ENCODE measurements at places on chromosomes 7 and 10.

GRCh38 chr7:76073335-76073990, 25.6 kb downstream of the MDH2 start:
- no peak for DNase-seq

GRCh38 chr10:58157076-58157766, 110.5 kb downstream of the IPMK start:
- no peak for DNase-seq

GRCh38 chr10:54665095-54665494, 135.9 kb downstream of the PCDH15 start:
- DNase-seq = no peak

GRCh38 chr7:26477381-26477990, 185.8 kb downstream of the SNX10 start:
- DNase-seq = no peak

DNA sequence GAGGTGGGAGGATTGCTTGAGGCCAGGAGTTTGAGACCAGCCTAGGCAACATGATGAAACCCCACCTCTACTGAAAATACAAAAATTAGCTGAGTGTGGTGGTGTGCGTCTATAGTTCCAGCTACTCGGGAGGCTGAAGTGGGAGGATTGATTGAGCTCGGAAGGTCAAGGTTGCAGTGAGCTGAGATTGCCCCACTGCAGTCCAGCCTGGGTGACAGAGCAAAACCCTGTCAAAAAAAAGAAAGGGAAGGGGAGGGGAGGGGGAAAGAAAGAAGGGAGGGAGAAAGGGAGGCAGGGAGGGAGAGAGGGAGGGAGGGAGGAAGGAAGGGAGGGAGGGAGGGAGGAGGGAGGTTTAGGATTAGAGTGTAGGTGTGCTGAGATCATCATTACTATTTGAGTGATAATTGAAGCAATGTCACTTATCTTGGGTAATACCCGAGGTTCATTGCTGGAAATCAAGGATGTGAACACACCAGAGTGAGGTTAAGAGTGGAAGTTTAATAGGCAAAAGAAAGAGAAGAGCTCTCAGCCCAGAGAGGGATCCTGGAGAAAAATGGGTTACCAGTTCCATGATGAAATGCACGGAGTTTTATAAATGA, 27.6 kb downstream of the VCL start:
- no peak for DNase-seq

DNA sequence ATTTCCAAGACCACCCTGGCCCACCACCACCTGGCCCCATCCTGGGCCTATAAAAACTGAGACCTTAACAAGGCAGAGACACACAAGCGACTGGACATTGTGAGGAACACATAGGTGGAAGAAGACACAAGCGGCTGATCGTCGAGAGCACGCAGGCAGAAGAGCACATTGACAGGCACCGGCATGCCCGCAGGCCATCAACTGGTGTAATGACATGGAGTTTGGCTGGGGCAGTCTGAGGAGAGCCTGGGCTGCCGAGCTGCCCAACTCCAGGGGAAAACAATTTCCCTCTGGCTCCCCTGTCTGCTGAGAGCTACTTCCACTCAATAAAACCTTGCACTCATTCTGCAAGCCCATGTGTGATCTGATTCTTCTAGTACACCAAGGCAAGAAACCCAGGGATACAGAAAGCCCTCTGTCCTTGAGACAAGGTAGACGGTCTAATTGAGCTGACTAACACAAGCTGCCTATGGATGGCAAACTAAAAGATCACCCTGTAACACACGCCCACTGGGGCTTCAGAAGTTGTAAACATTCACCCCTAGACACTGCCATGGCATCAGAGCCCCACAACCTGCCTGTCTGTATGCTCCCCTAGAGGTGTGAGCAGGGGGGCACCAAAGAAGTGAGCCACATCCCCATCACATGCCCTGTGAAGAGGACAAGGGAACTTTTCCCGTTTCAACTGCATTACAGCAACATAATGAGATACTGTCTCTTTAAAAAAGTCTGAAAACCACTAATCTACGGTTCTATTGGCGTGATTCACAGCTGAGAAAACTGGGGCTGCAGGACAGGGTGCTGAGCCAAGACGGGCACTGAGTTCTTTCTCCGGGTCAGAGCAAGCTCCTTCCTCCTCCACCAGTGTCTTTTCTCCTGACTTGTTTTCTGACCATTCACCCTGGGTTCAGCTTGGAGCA, 18.5 kb upstream of the TNS3 start:
- DNase-seq = no peak

GRCh38 chr7:30682212-30683083, at the start of gene CRHR2:
CRHR2 (minus strand) TSS chr7:30682456; CDS start chr7:30682280, 176 bp downstream.
- DNase-seq = no peak

DNA sequence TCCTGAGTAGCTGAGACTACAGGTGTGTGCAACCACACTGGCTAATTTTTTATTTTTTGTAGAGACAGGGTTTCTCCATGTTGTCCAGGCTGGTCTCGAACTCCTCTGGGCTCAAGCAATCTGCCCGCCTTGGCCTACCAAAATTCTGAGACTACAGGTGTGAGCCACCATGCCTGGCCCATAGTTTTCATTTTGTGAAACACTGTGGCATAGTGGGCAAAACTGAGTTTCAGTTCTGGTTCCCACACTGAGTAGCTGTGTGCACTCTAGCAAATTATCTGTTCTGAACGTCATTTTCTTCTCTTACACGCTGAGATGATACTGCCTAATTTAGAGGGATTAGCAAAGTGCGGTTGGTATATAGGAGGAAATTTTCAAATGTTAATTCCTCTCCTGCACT, 13.5 kb downstream of the ATP5MK start:
- no peak for DNase-seq

DNA sequence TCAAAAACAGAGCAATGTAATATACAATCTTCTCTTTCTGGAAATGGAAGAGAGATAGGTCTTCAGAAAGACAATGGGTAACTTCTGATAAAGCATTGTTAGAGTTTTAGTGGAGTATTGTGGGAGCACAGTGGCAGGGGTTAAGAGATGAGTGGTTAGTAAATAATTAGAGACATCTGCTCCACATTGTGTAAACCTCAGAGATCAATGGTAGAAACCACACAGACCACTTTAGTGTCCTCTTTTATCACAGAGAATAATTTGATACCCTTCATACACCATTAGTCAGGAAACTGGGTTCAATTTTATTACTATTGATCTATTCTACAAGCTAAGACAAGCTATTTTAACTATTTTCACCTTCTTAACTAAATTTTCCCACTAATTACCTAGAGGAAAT, 35.9 kb upstream of the MAGI2 start:
- DNase-seq = no peak

DNA sequence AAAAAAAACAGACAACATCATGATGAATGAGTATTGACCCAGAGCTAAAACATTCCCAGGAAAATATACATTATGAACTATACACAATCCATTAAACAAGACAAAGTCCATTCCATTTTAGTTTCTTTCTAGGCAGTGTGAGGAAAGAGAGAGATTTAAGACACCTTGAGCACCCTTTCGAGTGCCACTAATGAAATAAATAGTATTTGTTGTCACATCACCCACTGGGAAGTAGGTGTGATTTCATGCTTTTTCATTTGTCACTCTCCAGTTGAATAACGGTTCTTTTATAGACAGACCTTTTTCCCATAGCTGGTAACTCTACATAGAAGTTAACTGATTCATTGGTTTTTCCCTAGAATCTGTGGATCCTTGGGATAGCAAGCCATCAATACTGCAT, 29.9 kb upstream of the SEMA3A start:
- no peak for DNase-seq

DNA sequence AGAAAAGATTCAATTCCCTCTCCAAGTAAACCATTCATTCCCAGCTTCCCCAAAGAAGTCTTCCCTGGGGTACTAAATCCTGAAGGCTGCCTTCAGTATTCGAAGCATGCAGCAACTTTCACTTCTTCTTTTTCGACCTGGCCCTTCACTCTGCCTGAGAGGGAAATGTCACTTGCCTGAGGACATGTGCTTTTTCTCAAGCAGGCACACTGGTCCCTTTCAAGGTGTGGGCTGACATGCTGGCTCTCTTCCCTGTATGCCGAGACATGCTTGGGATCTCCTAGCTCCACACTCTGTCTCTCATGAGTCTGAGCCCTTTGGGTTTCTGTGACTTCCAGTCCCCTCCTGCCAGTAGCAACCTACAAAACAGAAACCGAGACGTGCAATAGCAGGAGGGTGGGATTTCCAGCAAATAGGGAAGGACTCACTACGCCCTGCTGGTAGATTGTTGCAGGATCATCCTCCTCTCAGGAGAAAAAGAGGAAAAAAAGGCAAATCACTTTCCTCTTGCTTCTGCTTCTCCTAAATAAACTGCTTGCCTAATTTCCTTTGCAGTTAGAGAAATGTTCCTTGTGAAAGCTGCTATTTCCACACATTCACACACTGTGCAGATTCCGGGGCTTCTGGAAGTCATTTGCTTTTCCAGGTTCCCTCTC, 33.5 kb downstream of the FIGNL1 start:
- peak; percentile 89 for DNase-seq

GRCh38 chr7:141577043-141577839, 26.0 kb downstream of the AGK start:
- no peak for DNase-seq

DNA sequence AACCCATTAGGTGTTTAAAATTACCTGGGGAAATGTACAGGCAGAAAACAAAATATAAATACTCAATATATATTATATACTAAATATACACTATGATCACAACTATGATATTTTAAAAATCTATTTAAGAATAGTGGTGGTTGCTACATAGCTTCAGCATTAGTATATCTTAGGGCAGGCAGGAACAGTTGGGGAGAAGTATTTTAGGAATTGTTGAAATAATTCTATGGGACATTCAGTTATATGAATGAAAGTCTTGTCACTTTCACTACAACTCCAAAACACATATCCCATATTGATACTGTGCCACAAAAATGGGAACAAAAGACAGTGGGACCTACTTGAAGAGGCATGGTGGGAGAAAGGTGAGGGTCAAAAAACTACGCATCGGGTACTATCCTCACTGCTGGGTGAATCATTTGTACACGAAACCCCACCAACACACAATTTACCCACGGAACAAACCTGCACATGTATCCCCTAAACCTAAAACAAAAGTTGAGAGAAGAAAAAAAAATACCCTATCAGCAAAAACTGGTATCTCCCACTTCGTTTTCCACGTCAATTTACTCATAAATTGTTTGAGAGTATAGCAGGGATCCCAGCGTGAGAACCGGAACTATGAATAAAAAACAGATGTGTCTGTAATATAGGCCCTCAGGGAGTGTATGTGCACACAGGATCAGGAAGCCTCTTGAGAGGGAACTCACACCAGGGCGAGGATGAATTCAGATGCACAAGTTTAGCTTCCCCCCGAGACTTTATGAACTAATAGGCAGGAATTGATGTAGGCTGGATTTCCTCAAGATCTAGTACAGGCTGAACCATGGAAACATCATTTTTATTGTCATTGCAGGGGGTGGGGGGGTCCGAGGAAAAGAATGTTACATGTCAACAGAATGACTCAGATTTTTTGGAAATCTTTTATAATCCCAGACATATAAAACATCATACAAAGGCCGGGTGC, 16.2 kb downstream of the SLC16A12 start:
- no peak for DNase-seq

GRCh38 chr7:49333180-49333881, 409.0 kb downstream of the CDC14C start:
- peak; percentile 55 for DNase-seq

DNA sequence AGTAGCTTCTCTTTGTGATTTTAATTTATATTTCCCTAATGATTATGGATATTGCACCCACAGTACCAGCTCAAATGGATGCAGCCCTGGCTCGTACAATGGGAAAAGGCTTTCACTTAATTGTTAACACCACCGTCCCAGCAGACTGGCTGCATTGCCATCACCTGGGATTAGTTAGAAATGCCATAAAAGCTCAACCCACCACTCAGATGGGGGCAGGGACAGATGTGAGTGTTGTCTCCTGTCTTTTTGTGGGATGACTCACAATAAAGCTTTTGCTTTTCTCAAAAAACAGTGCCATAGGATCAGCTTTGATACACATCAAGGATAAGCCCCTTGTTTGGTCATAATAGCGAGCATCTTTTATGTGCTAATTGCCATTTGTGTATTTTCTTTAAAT, 729.1 kb downstream of the TNS3 start:
- DNase-seq = no peak

- no peak for DNase-seq
Observed at GRCh38 chr7:151078233-151079040, 2.2 kb downstream of the FASTK start.
